Large intestine (tissue), 12 donors: ENCODE measurements at places on chromosomes 16 and 17.

DNA sequence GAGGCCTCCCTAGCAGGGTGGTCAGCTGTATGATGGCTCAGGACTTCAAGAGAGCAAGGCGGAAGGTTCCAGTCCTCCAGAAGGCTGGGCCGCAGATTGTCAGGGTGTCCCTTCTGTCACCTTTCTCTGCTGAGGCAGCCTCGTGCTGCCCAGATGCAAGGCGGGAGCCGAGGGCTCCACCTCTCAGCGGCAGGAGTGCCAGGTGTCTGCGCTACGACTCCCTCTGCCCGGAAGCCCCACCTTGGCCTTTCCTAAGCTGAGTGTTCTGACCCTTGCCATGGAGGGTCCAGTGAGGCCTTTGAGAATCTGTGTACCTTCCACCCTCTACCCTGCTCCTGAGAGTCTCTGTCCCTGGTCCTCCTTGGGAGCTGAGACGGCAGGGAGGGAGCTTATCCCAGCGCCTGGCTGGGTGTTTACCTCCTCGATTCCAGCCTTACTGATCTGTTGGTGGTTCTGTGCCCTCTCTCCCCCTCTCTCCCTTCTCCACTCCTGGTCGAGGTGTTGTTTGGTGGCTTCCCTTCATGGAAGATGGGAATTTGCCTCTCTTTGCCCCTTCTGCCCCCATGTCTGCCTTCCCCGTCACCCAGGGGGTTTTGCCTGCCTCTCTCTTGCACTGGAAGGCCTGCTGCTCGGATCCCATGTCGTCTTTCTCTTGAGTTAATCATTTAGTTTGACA lies 2.2 kb upstream of the ZNF750 start:
- no peak for DNase-seq

GRCh38 chr16:26963109-26963508 lies 103.6 kb upstream of the C16orf82 start:
- no peak for DNase-seq

DNA sequence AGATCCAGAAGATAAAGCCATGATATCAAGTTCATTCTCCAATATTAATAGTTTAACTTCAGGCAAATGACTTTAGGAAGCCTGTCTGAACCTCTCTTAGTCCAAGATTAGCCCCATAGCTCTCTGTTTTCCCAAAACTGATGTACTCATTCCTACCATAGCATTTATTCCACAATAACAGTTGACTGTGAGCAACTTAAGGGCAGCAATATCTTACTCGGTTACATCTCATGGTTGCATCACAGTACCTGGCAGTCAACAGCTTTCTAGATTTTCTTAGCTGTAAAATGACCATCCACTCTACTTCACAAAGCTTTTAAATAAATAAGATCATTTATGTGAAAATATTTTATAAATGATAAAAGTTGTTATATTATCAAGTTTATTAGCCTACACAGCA lies 58.2 kb upstream of the STAC2 start:
- no peak for DNase-seq

- DNase-seq = no peak
Measured at GRCh38 chr17:50892101-50892776, 26.1 kb upstream of the TOB1 start.

GRCh38 chr17:52986056-52986662 lies 827.6 kb upstream of the CA10 start:
- DNase-seq = peak; percentile 3

DNA sequence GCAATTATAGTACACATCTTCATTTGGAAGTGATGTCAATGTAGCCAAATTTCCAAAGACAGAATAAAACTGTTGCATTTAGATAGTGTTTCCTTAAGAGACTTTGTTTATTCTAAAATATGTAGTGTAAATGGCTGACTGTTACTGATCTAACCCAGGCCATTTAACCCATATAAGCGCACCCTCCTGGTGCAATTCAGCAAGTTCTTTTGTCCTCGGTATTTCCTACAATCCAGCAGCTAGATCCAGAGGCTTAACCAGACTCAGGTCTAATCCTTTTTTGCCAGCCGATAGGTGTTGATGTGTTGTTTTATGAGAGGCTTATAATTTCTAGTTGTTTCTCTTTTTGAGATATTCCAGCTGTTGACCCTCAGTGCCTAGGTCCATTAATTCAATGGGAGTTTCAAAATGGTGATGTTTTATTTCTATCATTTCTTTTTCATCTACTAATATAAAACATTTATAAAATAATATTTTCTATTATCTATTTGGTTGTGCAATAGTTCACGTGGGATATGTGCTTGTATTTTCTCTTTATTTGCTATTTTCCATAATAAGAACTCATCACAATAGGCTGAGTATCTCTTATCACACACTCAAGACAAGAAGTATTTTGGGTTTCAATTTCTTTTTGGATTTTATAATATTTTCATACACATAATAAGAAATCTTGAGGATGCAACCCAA lies 14.5 kb downstream of the ABCA9 start:
- DNase-seq = no peak

DNA sequence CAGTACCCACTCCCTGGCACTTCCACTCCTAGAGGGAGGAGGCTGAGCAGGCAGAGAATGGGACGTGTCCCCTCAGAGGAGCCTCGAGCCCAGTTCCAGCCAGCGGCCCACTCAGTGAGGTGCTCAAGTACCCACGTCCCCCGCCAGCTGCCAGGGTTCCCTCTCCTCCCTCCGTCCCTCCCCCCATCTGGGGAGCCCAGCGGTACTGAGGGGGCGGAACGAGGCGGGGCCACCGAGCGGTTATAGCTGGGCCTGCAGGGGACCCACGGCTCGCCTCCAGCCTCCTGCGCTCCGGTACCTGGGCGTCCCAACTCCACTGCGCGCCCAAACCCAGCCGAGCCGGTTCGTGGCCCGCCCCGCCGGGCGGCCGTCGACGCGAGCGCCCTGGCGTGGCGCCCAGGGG lies at the start of gene NPW:
TSS of gene NPW (plus strand) at position 268 of the 403 bp plus-strand sequence.
- DNase-seq = no peak

DNA sequence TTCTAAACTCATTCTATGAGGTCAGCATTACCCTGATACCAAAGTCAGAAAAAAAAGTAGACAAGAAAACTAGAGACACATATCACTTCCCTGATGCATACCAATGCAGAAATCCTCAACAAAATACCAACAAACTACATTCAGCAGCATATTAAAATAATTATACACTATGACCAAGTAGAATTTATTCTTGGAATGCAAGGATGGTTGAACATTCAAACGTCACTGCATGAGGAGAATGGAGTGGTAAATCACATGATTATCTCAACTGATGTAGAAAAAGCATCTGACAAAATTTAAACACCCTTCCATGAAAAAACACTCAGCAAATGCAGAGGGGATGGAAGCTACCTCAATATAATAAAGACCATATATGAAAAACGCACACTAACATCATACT lies 155.0 kb upstream of the KCNJ18 start:
- DNase-seq = no peak

DNA sequence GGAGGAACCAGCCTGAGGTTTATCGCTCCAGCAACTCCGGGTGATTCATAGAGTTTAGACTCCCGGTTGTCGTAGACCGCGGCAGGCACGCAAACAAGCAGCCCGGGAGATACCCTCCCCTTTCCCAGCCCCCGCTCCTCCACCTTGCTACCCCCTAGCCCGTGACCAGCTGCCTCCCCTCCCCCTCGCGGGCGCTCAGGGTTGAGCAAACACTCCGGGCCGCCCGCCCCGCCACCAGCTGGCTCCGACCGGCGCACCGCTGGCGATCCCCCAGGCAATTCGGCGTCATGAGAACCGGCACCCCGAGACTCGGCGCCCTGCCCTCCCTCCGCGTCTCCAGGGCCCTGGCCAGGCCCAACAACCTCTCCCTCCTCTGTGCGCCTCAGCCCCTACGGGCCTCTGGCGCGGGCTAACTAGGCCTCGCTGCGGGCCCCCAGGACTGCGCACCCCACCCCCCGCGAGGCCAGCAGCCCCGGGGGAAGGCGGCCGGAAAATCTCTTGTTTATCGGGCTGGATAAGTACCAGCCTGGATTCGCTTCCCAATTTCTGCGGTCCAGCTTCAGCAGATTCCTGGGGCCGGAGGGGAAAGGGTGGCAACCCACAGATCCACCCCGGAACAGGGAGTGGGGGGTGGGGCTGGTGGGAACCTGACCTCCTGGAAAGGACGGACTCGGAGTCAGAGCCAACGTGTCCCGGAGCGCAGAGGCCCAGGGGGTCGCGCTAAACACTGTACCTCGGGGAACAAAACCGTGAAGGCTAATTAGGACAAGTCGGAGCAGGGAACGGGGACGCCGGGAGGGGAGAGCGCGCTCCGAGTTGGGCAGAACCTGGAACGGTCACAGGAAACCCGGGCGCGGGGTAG lies 951 bp upstream of the GPRC5C start:
- peak; percentile 81 for DNase-seq

GRCh38 chr16:946048-946395 lies 24.8 kb downstream of the LMF1 start:
- no peak for DNase-seq

GRCh38 chr16:19689342-19689741 lies 28.7 kb downstream of the KNOP1 start:
- DNase-seq = no peak

DNA sequence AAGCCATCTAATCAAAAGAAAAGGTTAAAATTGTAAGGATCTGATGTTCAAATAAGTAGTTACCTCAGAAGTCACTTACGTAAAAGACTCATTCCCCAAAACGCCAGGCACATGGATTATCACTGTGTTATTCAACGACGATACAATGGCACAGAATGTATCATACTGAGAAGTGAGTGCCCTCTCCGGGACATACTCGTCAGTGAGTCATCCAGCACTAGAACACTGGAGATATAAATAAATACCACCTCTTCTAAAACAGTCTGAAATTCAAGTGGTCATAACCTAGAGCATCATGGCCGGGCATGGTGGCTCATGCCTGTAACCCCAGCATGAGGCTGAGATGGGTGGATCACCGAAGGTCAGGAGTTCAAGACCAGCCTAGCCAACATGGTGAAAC lies 24.9 kb downstream of the USP31 start:
- DNase-seq = no peak

- no peak for DNase-seq
Measured at GRCh38 chr16:51535591-51535990, 384.5 kb upstream of the SALL1 start.

GRCh38 chr17:74712301-74712700 lies 422 bp downstream of the CD300LF start:
- DNase-seq = no peak

DNA sequence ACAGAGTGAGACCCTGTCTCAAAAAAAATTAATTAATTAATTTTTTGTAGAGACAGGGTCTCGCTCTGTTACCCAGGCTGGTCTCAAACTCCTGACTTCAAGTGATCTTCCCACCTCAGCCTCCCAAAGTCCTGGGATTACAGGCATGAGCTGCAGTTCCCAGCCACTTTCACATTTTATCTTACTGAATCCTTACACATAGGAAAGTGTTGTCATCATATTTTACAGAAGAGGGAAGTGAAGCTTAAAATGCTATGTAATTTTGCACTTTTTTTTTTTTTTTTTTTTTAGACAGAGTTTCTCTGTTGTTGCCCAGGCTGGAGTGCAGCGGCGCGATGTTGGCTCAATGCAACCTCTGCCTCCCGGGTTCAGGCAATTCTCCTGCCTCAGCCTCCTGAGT lies 21.1 kb upstream of the ZNF629 start:
- DNase-seq = no peak

- no peak for DNase-seq
Measured at GRCh38 chr16:86528061-86528929, 18.0 kb downstream of the FOXF1 start.

DNA sequence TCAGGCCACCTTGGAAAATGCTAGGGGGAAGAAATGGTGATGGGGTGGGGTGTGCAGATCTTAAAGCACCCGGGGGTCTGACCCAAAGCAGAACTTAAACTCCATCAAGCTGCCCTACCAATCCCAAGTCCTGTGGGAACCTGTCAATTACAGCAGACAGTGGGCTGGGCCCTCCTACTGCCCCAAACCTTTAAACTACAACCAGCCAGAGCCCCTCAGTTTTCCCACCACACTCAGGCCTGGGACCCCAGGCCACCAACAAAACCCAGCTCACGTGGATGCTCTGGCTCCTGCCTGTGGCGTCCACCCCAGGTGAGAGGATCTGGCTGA lies 2.7 kb downstream of the MYO18A start:
- no peak for DNase-seq

DNA sequence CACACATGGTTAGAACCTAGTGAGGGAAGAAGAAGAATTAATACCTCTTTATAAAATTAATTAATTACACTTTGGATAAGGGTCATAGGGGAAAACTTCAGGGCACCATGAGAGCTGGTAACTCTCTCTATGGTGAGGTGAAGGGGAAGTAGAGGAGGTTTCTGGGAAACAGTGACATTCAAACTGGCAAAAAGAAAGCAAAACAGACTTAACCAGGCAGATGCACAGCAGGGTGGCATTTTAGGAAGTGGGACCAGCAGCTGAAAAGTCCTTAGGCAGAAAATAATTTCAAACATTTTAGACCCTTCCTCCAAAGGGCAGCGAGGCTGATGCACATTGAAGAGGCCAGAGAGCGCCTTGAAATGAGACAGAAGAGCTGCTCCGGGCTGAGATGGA lies 157.8 kb downstream of the CDH13 start:
- no peak for DNase-seq

- DNase-seq = no peak
Measured at GRCh38 chr17:77036841-77037381, 103.9 kb upstream of the SEC14L1 start.

DNA sequence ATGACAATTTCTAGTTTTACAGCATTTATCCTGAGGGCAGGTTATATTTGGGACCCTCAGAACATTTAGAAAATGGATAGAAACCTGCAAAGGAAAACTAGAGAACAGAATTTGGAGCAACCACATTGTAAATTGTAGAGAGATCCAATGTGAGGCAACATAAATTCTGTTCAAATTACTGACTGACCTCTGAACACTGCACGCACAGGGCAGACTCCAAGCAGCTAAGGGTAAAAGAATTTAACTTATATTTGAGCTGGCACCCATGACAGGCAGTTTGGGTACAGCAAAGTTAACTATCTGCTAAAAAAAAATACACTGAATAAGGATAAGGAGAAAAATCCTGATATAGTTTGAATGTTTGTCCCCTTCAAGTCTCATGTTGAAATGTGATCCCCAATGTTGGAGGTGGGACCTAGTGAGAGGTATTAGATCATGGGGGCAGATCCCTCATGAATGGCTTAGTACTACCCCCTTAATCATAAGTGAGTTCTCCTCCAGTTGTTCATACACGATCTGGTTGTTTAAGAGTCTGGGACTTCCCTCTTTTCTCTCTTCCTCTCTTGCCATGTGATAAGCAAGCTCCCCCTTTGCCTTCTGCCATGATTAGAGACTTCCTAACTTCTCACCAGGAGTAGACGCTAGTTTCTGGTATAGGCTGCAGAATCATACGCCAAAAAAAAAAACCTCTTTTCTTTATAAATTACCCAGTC lies 75.7 kb downstream of the FBXL20 start:
- DNase-seq = no peak
